Stimulated activated CD4-positive, alpha-beta T cell treated with anti-CD3 and anti-CD28 coated beads, Interleukin-4, amount 100 ng/mL, for 24 hours (primary cell): ENCODE measurements at places on chromosomes 2 and 18.

- no peak for DNase-seq
Observed at GRCh38 chr2:48433682-48434081, 96.3 kb upstream of the STON1 start.

DNA sequence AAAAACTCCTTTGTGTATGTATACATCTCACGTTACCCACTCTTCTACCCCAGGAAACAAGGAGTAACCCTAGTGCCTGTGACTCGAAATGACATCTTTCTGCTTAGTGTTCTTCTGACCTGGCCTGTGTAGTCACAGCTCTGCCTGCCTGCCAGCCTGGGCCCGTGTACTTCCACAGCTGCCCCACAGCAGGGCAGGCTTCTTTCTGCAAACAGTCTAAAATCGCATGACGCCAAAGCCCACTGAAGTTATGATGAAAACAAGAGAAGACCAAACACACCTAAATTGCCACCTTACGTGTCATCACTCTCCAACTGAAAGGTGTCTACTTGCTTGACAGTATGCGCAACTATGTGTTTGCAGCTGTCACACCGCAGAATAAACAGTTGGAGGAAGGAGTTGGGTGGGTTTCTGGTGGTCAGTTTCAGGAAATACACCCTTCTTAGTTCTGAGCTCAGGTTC is 1.5 kb downstream of the GAREM1 start:
- no peak for DNase-seq

DNA sequence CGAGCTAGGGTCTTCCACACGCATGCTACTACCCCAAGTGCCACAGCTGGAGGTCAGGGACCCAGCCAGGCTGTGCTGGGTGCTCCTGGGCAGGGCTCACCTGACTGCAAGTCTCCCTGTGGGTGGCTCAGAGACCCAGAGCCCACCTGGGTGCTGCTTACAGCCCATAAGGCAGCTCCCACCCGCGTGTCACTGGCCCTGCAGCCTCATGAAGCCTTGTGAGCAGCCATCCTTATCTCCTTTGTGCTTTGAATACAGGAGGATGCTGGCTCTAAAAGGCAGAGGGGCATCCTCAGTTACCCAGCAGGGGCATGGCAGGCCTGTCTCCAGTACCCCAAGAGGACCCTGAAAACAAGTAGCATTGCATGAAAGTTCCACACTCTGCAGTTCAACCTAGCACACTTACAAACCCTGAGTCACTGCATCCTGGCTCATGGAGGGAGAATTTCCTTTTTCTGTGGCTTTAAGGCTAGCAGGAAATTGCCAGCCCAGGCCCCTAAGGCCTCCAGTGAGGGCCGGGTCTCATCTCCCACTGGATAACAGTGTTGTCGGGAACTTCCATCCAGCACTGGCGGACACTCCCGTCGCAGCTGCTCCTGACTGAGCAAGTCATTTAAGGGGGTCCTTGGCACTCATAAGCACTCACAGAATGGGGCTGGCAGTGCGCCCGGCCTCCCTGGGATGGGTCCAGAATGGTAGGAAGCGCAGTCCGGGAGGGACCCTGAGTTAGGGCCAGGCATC is 137.1 kb downstream of the RPIA start:
- DNase-seq, result no peak

DNA sequence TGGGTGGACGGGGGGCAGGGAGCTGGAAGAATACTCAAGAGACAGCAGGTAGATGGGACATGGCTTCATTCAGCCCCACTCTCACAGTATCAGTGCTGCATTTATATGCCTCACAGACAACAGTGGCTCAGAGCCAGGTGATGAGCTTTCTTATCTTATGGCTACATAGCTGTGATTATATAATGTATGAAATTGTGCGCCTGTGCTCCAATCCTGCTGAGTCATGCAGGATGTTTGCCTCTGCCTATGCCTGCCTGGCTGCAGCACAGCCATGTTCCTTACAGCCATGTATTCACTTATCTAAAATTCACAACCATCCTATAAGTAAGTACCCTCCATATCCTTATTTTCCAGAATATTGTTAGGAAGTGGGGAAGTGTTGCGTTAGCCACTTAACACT is 37.7 kb upstream of the RNF103 start:
- DNase-seq, result no peak

DNA sequence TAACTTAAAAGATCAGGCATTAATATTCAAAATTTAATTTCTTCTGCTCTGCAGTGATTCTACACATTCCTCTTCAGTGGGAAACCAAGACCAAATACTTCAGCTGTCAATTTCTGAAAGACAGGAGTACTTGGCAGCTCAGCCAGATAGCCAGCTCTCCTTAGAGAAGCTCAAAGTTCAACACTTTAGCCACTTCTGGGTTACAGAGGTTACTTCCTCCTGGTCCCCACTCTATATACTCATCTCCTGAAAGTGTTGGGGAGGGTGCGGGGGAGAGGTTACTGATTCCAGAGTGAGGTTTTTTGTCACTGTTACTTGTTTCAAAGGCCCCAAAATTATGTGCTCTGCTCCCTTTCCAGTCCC is 4.1 kb downstream of the CYTIP start:
- DNase-seq, result peak; percentile 71

- no peak for DNase-seq
Observed at GRCh38 chr2:178908810-178909209, 101.6 kb upstream of the TTN start.

DNA sequence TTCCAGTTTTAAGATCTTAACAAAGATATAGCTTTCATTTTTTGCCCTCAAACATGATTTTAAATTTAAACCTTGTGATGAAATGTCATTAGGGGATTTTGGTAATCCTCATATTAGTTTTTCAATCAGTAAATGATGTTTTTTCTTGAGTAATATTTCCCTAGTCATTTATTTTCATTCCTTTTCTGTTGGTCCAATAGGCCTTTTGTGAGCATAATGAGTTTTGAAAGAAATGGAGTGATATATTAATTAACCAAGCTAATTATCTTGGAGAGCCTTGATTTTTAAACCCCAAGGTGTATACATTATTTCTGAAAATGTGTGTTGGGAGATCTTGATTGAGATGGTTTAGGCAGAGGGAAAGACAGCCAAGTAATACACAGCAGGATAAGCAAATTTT is 46.3 kb downstream of the DCC start:
- DNase-seq, result no peak

GRCh38 chr2:149686136-149687051 is 98.8 kb upstream of the MMADHC start:
- DNase-seq, result no peak

- DNase-seq, result no peak
Observed at GRCh38 chr2:85116207-85116606, 17.0 kb upstream of the TCF7L1 start.

DNA sequence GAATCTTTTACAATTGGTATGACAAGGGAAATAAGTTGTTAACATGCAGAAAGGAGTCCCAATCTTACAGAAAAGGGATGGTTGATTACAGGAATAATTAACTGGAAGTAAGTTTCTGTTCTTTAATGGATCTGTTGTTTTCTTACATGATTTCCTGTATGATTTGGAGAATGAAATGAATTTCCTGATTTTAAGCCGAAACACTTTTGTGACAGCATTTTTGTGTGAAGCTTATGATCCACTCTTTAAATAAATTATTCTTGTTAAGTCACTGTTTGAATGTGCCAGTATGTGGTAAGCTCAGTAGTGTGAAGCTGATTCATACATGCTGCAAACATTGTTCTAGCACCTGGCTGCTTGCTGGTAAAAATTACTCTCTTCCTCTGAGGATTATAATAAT is 516.2 kb downstream of the DCDC2C start:
- no peak for DNase-seq

GRCh38 chr2:172253190-172254052 is 150.7 kb upstream of the DLX2 start:
- peak; percentile 76 for DNase-seq

DNA sequence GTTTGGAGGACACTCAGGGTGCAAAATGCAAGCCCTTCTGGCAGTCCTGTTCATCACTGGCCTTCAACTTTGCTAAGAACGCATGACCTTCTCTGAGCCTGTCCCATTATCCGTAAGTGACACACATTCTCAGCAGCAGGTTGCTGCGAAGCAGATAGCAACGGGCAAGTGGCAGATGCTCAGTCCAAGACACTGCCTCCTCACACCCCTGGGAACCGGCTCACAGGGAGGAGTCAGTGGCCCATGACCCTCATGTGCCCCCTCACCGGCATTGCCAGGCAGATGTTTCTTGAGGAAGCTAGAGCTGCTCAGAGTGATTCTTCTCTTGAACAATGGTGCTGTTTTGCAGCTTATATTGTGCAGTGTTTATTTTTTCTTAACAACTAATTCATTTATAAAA is 737.2 kb upstream of the HS6ST1 start:
- no peak for DNase-seq

GRCh38 chr2:201597397-201597796 is 45.9 kb downstream of the TMEM237 start:
- no peak for DNase-seq

GRCh38 chr18:78642296-78642951 is 337.2 kb upstream of the SALL3 start:
- DNase-seq, result no peak

DNA sequence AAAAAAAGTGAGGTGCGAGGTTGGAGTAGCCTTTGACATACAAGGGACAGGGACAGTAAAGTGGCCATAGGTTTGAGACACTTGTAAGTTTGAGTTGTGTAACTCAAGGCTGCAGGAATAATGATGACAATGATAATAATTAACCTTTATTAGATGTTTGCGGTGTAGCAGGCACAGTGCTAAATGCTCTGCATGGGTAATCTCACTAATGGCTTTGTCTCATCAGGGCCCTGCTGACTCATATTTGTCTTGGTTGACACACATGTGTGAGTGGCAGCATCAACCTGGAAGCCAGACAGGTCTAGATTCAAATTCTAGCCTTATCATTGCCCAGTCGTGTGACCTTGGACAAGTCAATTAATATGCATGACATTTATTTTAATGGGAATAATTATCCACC is 126.2 kb downstream of the FSHR start:
- no peak for DNase-seq

- DNase-seq, result peak; percentile 1
Observed at GRCh38 chr2:240501531-240501991, 56.2 kb downstream of the ANKMY1 start.

DNA sequence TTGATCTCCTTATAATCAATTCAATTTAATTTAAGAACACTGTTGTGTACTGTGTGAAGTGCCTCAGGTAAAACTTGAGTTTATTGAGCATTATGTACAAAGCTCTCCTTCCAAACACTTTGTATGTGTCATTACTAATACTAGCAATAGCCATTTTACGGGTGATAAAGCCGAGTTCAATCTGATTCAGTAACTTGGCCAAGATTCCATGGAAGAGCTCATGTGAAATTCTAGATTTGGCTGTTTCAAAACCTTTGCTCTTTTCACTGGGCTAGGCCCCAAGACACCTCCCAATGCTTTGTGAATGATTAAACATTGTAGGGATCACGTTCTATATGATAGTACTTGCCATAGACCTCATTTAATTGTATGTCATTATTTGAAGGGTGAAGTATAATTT is 8.9 kb upstream of the NFE2L2 start:
- DNase-seq, result no peak

- no peak for DNase-seq
Observed at GRCh38 chr2:51484605-51485004, 452.7 kb upstream of the NRXN1 start.

- no peak for DNase-seq
Observed at GRCh38 chr2:120820263-120820952, 84.7 kb downstream of the GLI2 start.

- no peak for DNase-seq
Observed at GRCh38 chr2:238339814-238340213, 19.5 kb downstream of the TRAF3IP1 start.

DNA sequence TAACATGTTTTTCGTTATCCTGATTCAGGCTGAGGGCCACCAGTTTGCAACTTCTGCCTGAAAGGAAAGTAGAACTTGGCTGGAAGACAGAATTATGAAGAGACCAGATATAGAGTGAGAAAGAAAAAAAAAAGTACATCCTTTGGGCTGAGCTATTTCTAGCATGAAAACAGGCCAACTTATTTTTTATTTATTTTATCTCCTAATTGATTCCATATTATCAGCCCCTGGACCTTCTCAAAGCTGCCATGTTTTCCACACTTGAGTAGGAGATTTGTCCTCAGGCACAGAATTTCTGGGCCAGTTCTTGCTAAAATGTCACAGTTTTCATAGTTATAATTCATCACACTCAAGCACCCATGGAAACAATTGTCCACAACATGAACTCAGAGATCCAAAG is 586.8 kb upstream of the CNTNAP5 start:
- no peak for DNase-seq

GRCh38 chr2:135836596-135837270 is at the start of gene LCT:
LCT (minus strand) TSS chr2:135837184; CDS start chr2:135837169, 15 bp downstream.
- no peak for DNase-seq

- no peak for DNase-seq
Observed at GRCh38 chr18:57748770-57749603, 54.1 kb downstream of the ATP8B1 start.

GRCh38 chr2:34176693-34177092 is 577.6 kb upstream of the FAM98A start:
- DNase-seq, result no peak

DNA sequence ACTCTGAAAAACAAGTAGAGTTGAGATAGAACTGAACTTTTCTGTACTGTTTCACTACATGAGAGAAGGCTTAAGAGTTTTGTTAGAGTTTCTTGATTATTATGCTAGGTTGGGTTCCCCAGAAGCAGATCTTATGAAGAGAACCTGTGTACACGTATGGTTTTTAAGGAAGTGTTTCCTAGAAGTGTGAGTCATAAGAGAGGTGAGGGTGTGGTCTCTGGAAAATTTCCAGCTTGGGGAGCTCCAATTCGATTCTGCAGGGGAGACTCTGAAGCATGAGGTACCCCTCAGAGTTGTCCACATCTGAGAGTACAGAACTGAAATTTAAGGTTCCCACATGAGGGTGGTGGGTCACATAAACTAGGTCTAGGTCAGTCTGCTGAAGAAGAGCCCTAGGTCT is 83.3 kb upstream of the MAP2 start:
- no peak for DNase-seq

GRCh38 chr18:8328126-8328525 is 281.1 kb upstream of the RAB12 start:
- no peak for DNase-seq

DNA sequence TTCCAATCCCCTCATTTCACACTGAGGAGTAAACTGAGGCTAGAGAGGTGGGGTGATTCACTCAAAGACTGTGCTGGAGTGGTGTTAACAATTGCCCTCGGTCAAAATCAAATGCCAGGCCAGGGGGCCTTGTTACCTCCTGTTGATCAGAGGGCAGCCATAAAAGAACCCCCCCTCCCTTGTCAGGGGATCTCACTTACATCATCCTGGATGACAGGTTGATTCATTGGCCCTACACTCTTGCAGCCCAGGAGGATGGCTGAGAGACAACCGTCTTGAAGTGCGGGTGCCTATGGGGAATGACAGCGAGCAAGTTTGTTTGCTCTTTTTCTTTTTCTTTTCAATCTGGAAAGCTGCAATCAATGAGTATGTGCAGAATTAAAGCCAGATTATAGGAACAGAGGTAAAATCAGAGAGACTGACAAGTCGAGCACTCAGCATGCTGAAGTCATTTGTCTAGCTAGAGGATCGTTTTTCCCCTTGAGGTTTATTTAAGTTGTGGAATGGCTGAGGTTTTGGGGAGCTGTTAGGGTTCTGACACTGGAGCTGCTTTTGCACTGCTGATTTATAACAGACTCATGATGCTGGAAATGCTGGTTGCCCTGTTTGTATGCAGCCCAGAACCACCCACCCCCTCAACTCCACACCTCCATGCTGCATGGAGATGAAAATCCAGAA is 26.4 kb upstream of the NRP2 start:
- DNase-seq, result no peak
